Kidney (tissue), 22 donors: ENCODE measurements at places on chromosomes 1 and 21. TPM values are rescaled to one million over a fixed set of nuclear protein-coding genes. Genes with fewer than 3 reads are reported as not detected.

DNA sequence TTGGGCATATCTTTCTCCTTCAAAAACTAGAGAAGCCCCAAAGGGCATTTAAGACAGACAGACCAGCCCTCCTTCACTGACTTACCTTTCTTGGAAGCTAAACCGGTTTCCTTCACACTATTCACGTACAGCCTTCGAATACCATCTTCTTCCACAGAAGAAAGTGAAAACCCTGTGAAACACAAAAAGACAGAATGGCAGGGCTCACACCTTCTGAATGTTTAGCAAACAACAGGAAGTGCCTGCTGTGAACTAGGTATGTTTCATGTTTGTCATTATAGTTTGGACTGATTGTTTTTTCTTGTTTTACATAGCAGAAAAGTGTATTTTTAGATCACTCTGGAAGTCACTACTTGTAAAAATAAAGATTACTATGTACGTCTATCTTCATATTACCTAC, 148.6 kb upstream of the KRTAP19-8 start:
- no peak for DNase-seq

DNA sequence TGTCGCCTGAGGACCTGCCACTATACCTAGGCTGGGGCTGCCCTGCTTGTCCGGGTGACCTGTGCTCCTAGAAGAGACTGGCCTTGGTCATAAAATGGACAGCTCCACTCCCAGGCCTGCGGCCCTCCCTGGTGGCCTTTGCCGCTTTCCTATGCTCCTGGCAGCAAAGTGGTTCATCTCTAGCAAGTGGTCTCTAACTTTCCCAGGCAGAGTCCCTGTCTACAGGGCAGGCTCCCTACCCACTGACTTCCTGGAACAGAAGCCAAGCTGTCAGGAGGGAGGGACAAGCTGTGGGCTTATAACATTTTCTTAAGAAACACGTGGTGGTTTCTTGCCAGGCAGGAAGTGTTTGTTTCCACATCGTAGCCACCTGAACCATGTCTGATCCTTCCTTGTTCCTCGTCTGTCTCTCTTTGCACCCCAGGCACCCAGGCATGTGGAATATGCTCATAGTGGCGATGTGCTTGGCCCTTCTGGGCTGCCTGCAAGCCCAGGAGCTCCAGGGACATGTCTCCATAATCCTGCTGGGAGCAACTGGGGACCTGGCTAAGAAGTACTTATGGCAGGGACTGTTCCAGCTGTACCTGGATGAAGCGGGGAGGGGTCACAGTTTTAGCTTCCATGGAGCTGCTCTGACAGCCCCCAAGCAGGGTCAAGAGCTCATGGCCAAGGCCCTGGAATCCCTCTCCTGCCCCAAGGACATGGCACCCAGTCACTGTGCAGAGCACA, 10.1 kb downstream of the H6PD start:
- DNase-seq, result no peak

The CD5L gene
- not detected for polyA plus RNA-seq

GRCh38 chr1:47847763-47848162, 149.4 kb downstream of the TRABD2B start:
- DNase-seq, result no peak

- no peak for DNase-seq
Observed at GRCh38 chr1:6093611-6094010, 47.9 kb downstream of the KCNAB2 start.

DNA sequence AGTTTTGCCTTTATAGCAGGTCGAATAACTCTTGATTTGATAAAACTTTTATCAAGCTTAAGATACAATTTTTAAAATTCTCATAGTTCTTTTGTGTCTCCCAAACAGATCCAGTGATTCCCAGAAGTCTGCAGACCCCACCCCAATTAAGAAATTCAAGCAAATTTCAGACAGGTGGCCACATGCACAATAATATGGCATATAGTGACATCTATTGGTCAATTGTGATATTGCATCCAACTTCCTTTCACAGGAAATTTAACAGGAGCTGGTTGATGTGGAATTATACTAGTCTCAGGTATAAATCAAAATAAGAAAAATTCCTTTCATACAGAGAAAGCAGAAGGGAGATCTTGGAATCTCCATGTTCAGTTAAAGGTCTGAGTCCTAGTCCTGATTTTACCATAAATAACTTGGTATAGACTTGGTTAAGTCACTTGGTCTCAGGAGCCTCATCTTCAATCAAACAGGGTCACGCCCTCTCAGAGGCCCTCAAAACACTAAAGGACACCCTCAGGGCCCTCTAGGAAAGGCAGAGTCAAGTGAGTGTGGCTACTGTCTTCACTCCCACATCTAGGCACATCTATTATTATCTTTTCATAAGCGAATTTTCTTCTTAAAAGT, 24.1 kb downstream of the PIGM start:
- DNase-seq, result no peak

DNA sequence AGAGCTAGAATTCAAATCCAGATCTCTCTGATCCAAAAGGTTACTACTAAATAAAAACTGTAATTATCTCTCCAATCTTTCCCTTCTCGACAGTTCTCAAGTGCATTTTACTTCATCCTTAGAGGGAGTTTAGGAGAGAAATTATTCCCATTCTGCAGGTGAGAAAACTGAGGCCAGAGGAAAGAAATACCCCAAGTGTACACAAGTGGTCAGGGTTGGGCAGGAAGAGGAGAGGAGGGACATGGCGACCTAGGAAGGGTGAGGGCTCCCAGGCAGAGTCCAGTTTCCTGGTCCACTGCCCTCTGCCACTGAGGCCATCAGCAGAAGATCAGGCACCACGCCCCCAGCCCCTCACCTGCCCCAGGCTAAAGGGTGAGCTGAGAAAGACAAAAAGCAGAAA, 127.1 kb upstream of the RUNX3 start:
- DNase-seq, result no peak

DNA sequence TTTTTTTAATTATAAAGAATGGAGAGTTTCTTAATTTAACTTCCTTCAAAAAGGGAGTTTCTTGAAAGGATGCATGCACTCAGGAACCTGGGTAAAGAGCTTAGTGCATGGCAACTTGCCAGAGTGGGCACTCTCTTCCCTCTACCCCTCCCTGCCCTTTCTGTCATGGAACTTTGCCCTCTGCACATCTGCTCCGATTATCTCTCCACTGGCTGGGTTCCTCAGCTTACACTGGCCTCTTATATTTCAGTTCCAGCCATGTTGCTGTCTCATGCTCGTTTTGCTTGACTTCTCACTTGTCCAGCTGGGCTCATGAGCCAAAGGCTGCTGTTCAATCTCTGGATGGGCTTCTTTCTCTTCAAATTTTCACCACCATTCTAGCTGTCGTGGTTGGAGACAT, 87.0 kb downstream of the NCAM2 start:
- DNase-seq, result no peak

DNA sequence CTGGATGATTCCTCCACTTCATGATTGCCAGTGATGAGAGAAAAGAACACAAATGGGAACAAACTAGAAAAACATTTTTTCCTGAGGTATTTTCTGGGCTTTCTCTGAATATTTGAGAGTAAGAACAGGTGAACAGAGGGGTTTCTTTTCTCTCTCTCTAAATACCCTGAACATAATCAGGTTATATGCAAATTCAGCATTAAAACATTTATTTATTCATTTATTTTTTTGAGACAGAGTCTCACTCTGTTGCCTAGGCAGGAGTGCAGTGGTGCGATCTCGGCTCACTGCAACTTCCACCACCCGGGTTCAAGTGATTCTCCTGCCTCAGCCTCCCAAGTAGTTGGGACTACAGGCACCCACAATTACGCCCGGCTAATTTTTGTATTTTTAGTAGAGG, 5.8 kb upstream of the LEFTY2 start:
- DNase-seq, result no peak

DNA sequence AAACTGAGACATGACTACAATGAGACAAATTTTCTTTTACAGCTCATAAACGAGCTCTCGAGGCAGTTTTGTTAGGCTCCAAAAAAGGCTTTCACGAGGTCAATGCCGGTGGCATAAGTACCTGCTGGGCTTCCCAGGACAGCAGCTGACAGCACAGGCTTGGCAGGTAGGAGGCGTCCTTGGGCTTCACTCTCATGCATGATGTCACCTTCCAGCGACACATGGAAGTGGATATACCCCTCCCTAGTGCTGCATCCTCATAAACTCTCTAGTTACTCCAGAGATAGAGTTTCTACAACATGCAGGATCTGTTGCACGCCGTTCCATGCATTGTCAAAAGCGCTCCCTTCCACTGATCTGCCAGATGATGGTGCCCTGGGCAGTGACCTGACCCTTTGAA, 112.5 kb upstream of the PAXBP1 start:
- no peak for DNase-seq

DNA sequence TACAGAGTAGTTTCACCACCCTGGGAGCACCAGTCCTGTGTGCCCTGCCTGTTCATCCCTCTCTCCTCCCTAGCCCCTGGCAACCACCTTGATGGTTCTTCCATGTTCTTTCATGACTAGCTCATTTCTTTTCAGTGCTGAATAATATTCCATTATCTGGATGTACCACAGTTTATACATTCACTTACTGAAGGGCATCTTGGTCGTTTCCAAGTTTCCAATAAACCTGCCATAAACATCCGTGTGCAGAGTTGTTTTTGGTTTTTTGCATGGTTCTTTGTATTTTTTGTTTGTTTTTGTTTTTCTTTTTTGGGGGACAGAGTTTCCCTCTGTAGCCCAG, 13.9 kb downstream of the TIAM1 start:
- no peak for DNase-seq

The TEKT2 gene
- 2.4 TPM for polyA plus RNA-seq

DNA sequence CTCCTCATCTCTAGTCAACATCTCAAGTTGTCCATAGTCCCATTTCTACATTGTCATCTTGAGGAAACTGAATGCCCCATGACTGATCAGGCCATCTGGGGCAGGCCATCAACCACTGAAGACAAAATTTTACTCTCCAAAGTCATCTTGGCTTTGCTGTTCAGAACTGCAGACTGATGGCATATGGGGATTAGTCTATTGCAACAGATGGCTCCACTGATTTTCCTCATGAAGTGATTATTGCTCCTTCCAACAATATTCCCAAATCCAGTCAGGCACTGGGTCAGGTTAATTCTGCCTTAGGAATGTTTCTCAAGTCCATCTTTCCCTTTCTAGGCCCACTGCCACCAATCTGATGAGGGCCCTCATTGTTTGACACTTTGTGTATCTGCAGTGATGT, 101.7 kb downstream of the ESRRG start:
- DNase-seq, result no peak

- DNase-seq, result no peak
Observed at GRCh38 chr1:214027498-214027897, 39.7 kb downstream of the PROX1 start.

GRCh38 chr1:176692431-176692830, 229.5 kb downstream of the PAPPA2 start:
- DNase-seq, result no peak

The PLCH2 gene
- polyA plus RNA-seq, result 7.4 TPM

DNA sequence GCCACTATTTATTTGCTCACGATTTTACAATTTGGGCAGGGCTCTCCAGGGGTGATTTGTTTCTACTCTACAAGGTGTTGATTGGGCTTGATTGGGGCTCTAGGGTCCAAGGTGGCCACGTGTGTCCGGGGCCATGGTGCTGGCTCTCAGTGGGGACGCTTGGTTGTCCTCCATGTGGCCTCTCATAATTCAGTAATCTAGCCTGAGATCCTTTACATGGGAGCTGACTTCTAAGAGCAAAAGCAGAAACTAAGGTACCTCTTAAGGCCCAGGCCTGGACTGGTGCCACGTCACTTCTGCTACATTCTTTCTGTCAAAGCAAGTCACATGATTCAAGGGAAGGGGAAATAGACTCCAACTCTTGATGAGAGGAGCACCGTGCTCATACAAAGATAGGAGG, 8.1 kb upstream of the PSRC1 start:
- DNase-seq, result no peak

DNA sequence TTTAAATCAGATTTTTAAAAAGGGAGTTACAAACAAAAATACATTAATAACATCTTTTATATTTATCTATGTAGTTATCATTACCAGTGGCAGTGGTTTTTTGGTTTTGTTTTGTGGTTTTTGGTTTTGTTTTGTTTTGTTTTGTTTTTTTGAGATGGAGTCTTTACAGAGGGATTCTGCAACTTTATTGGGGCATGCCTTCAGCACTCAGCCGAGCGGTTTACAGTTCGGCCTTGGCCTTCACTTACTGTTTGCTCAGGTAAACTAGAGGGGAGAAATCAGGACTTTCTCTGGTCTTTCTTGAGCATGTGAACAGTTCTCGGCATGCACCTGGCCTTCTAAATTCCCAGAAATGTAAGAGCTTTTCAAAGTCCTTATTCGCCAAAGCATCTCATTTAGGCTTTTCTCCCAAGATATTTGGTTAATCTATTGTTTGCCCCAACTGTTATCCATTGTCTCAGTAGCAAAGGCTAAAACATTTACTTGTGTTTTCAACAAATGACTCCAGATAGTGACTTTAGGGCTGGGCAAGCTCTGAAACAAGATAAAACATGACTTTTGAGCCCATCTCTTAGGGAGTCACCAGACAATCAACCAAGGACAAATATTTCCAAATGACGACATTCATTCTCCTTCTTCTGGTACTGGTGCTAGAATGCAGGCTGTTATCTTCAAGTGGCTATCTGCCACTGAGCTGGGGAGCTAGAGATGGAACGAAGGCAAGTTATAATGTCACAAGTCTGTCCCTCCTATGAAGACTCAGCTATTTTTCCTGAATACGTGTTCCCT, 48.4 kb upstream of the ADORA3 start:
- no peak for DNase-seq

DNA sequence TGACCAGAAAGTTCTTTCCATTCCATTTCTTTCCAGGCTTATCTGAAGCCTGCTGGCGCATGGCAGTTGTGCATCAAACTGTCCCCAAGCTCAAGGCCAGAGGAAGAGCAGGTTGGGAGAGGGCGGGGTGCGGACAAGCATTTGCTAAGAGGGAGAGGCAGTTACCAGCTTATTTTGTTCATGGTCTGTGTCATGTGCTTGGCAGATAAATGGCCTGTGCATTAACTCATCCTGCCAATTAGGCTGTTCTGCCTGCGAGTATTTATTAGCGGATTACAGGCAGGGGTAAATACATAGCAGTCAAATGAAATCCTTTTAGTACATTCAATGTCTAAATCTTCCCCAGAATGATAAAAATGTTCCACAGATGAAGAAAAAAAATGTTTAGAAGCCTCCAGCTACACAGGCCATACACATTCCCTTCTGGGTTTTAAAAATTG, 48.9 kb upstream of the B3GALNT2 start:
- DNase-seq, result no peak

DNA sequence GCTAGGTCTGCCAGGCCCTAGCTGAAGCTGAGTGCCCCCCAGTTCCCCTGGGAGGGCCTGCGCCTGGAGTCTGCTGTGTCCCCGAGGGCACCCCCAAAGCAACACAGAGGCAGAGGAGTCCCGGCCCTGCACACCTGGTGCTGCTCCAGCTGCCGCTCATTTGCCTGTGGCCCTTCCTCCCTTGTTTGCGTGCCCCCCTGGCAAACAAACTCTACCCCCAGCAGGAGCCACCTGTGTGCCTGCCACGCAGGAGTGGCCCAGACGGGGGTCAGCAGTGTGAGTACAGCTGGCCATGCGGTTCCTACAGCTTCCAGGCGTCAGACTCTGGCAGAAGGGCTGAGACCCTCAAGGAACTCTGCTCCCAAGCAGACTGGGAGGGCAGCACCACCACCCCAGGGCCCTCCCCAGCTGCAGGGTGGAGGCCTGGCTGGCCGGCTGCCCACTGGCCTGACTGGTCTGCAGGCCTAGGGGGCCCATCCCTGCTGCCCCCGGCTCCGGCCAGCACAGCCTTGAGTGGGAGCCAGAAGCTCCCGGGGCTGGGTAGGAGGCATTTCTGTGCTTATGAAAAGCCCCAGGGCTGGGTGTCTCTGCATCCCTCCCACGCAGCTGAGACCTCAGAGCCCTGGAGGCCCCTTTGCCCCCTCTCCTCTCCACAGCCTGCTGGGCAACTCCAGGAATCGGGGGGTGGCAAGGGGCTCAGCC, 563 bp upstream of the TAS1R3 start:
- DNase-seq, result no peak
